ENCODE measurements at places on chromosomes 6 and 20.

DNA sequence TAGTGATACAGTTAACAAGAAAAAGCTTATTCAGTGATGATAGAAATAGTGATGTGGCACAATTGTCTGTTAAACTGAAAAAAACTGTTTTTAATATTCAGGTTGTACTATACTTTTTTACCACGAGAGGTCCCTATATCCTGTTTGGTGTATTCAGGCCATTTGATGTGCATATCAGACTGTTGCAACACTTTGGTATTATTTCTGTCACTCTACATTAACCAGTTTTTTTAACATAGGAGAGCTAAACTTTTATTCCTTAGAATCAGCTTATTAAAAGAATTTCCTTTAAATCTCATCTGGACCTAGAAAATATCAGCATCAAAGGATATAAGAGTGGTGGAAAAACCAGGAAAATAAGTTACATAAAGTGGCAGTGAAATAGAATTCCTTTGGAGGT, 36.8 kb downstream of the TSPYL4 start:
- peak; percentile 63 for DNase-seq

GRCh38 chr6:160418370-160418769, 70.2 kb downstream of the SLC22A3 start:
- no peak for DNase-seq

DNA sequence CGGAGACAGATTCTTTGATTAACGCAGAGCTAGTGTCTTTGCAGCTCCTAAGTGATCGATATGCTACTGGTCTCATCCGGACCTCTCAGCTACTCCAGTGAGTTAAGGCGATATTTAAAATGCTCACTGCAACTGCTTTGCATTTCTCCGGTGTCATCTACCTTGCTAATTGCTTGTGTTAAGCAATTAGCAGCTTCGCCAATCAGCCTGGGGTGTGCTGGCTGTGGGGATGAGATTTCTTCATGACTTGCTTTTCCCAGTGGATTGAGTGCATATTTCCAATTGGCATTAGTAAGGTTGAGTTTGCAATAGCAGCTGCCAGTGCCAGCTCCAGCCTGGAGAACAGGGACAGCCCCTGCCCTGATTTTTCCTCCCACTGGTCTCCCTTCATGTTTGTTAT, 18.0 kb upstream of the GGTLC1 start:
- DNase-seq: no peak

- DNase-seq: no peak
Measured at GRCh38 chr6:149821492-149821891, 42.7 kb downstream of the LRP11 start.

DNA sequence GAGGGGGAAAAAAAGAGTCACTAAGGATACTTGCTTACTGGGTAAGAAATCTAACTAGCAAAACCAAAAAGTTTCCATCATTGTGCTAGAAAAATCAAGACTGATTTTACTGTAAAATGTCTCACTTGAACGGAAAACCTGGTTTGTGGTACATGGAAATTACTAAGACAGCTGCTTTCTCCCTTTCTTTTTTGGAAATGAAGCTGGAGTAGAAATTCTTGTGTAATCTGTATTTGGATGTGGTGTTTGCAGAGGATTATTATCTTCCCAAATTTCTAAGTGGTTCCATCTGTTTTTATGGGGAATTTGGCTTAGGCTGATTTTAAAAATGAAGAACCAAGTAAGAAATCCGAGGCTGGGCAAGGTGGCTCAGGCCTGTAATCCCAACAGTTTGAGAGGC, 20.4 kb downstream of the EPB41L2 start:
- peak; percentile 70 for DNase-seq

- peak; percentile 76 for DNase-seq
Measured at GRCh38 chr6:75183099-75183541, 22.7 kb downstream of the COL12A1 start.

DNA sequence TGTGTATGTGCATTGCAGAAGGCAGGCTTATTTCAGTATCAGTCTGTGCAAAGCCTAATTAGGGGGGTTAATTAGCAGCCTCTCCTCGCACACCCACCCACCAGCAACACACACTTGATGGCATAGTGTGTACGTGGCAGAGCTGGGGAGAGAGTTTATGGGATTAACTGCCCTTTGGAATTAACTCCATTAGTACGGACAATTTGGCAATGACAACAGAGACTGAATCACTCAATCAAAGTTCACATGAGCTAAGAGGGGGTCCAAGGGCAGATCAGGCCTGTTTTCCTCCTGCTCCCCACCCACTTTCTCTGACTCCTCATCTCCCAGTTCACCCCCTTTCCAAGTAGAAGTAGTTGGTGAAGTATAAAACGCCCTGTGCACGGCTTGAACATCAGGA, 69.5 kb downstream of the LRFN2 start:
- no peak for DNase-seq

DNA sequence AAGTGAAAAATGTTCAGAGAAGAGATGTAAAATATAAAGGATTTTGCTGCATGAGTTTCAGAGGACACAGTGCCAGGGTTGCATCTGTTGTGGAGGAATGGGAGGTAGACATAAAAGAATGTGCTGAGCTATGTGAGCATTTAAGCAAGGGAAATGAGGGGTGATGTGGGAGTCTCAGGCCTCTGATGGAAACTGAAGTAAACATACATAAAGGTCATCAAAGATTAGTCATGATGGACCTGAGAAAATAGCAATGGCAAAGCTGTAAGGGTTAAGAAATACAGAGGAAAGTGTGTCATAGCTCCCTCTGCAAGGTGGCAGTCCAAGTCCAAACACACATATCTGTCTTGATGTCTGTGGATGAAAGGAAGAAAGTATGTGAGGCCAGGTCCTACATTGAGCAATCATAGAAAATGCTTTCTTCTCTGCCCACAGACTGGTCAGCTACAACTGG, 306.6 kb upstream of the ECI2 start:
- DNase-seq: peak; percentile 28

GRCh38 chr20:36311141-36311853, 5.2 kb downstream of the DLGAP4 start:
- DNase-seq: no peak

- no peak for DNase-seq
Measured at GRCh38 chr6:42450477-42451332, 1.0 kb downstream of the TRERF1 start.

- DNase-seq: no peak
Measured at GRCh38 chr6:151709329-151709728, 98.2 kb upstream of the ESR1 start.

GRCh38 chr20:62761759-62762131, 34.5 kb upstream of the MRGBP start:
- DNase-seq: no peak

GRCh38 chr6:56406276-56407269, 159.2 kb upstream of the COL21A1 start:
- DNase-seq: no peak

DNA sequence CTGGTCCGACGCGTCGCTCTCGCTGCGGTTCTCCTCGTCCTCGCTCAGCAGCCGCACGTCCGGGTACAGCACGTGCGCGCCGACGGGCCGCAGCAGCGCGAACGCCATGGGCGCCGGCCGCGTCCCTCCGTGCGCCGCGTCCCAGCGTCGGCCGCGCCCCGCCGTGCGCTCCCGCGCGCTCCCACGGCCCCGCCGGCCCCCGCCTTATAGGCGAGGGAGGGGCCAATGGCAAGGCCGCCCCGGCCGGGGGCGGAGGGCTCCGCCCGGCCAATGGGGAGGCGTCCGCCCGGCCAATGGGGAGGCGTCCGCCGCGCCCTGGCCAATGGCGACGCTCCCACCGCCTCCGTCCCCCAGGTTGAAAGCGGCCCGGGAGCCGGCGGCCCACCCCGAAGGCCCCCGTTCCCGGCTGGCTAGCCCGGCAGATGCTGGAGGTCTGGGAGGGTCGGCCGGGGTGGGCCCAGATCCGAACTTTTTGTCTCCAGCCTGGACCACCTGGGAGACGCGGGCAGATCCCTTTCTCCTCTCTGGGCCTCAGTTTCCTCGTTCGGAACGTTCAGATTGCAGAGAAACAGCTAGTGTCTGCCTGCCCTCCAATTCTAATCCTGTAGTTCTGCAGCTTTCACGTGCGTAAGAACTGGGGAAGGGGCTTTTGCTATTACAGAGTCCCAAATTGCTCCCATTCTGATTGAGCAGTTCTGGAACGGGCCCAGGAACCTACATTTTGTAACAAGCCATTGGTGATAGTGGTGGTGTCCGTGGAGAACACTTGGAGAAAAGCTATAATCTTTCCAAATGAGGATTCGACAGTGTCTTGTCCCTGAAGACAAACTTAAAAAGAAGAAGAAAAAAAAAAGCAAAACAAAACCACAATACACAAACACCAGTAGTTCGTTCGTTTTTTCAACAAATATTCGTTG, at the start of gene TCF15:
TCF15 (minus strand) TSS at position 180 of the 917 bp plus-strand sequence; CDS start at position 108, 72 bp downstream.
- peak; percentile 32 for DNase-seq

GRCh38 chr6:79231666-79232065, 2.8 kb downstream of the HMGN3 start:
- no peak for DNase-seq

DNA sequence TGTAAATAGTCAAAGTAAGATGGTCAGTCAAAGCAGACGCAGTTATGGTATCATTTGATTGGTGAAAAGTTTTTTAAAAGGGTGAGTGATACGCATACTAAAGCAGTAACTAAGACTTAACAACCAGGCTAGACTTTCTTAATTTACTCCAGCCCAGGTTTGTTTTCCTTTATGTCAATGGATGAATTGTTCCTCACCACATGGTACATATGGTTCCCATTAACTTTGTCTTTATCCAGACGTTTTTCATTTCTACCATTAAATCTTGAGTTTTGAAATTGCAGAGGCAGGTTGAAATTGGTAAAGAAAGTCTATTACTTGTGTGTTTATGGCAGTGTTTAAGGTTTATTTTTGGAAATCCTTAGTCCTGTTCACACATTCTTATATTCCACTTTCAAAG, 98.5 kb upstream of the SCGN start:
- peak; percentile 64 for DNase-seq

DNA sequence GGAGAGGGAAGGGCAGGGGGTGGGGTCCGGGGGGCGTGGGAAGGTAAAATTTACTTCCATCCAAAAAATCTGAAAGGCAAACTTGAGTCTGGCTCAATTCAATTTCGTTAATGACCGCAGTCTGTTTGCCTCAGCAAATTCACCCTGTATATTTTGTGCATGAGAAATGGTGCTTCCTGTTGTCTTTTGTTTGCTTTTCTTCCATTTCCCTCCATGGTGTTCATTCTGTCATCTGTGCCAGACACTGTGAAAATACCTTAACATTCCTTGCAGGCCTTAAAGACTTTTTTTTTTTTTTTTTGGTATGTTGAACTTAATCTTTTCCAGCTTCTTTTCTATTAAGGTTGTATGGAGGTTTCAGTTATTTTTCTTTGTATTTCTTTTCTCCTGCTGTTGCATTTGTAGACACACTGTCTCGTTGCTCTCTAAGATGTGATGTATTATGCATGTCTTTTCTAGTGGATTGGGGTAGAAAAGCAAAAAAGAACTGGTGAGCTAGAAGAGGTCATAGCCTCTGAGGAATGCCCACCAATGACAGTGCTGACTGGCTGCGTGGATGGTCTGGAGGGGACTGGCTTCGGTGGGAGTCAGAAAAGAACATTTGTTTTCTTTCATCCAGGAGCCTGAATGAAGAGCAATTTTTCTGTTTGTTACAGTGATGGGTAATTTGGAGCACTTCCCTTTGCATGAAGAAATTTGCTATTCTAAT, 585.0 kb upstream of the MAP3K7 start:
- DNase-seq: no peak

DNA sequence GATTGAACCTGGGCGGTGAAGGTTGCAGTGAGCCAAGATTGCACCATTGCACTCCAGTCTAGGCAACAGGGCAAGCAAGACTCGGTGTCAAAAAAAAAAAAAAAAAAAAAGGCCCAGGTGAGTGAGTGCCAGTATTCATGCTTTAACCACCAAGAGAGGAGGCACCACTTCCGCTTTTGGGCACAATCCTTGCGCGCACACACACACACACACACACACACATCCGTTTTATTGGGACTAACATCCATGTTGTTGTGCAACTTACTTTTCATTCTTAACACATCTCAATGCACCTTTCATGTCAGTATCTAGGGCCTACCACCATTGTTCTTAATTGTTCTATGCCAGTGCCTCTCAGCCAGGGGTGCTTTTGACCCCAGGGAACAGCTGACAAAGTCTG, 263.0 kb downstream of the CDC5L start:
- DNase-seq: no peak

GRCh38 chr6:139801571-139802321, 427.3 kb upstream of the CITED2 start:
- DNase-seq: peak; percentile 20

GRCh38 chr6:13664703-13665352, 46.8 kb downstream of the RANBP9 start:
- no peak for DNase-seq

DNA sequence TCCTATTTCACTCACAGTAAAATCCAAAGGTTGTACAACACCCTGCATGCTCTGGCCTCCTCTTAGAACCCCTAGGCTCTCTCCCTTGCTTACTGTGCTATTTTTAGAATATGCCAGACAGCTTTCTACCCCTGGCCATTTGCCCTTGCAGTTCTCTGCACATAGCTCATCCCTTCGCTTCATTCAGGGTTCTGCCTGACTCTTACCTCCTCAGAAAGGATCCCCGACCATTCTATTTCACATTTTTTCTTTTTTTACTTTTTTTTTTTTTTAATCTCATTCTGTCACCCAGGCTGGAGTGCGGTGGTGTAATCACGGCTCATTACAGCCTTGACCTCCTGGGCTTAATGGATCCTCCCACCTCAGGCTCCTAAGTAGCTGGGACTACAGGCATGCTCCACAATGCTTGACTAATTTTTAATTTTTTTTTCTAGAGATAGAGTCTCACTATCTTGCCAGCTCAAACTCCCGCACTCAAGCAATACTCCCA, 33.6 kb downstream of the COMMD7 start:
- DNase-seq: no peak

- DNase-seq: peak; percentile 2
Measured at GRCh38 chr6:2355150-2355549, 109.7 kb upstream of the GMDS start.

GRCh38 chr20:35087791-35088190, 4.8 kb downstream of the TRPC4AP start:
- DNase-seq: no peak

DNA sequence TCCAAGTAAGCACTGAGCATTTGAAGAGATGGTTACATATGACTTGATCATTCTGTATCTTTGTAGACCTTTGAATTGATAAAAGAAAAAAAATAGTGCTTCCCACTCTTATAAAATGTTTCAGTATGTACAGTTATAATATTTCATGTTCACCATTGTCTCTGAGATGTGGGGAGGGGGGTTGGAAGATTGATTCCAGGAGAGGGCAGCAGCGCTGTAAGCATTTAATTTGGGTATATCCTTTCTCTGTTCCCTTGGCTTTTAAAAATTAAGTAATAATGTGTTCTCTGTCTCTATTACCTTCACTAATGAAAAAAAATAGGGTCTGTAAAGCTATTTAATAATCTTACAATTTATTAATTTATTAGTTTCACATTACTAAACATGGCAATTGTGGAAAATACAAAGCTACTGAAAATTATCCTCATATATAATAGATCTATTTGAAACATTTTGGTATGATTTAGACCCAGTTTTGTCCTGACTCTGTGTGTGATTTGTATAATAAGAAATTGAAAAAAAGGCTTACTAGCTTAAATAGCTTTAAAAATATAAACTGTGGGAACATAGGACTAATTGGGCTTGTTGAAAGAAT, 341.2 kb downstream of the CDKAL1 start:
- DNase-seq: peak; percentile 46

- no peak for DNase-seq
Measured at GRCh38 chr6:151057061-151057460, 182.7 kb upstream of the AKAP12 start.
